Suppressor macrophage treated with lipopolysaccharide for 4 hours (primary cell): ENCODE measurements at places on chromosomes 3 and 15.

DNA sequence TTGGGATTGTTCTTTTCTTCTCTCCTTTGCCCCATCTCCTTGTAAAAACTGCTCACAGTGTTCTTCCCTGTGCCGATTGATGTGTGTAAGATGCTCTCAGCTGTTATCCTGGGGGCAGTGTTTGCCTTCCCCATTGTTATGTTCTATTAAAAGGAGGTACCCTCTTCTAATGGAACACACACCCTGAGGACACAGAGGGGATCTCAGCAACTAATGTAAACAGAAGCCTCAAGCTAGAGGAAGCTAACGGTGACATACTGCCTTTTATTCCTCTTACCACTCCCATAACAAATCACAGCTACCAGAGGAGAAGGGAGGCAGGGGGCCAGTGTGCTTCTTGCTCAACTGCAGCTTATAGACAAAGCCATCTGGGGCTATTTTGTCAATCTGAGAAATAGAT lies 2.2 kb downstream of the TAGLN3 start:
- DNase-seq, result no peak

DNA sequence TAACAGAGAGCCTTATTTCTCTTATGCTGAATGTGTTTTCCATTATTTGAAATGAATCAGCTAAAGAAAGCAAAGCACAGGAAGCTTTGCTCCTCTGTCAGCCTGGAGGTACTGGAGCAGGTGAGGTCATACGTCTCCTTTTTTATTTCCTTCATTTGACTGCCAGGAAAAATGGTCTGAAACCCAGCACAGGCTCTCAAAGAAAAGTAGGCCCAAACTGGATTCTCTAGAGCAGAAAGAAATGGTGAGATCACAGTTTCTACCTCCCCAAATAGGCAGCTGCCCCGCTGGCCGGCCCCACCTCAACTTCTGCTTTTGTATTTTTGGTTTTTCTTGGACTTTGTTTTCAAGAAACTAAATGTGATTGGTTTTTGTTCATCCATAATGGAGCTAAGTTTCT lies 95.1 kb downstream of the RPL39L start:
- DNase-seq, result peak; percentile 60

DNA sequence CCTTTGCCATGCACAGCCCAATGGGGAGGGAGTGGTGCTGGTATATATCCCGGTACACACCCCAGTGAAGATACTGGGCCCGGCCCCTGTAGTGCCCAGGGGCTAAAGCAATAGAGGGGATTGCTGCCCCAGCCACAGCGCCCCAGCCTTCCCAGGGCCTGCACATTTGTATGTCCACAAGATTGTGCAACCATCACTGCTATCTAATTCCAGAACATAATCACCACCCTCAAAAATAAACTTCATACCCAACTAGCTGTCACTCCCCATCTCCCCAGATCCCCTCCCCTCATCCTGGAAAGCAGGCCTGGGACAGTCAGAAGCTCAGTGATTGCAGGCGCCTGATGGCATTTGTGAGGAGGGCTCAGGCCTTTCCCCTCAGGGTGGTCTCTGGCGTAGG lies 13.5 kb downstream of the GNAI2 start:
- no peak for DNase-seq

DNA sequence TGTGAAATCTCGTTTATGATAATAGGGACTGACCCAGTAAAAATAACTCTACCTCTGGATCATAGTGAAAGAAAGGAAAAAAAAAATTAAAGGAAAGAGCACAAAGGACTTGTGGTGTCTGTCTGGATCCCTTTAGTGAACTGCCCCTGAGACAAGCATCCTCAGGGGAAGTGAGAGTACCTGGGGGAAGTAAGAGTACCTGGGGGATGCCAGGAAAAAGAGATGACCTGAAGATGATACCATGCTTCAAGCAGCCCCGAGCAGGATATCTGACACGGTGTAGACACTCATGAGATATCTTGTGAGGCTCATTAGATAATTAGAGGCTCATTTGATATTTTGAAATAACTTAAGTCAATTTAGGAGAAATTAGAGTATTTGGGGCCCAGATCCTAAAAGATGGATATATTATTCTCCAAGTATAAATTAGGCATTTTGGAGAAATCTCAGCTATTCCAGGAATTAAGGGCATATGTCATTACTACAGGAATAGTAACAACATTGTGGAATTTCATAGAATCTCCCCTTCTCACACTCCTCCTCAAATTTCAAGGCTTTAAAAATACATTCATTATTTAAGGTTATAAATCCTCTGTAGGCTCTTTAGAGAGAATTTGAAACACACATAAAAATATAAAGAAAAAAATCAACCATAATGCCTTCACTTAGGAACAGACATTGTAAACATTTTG lies 36.3 kb upstream of the PSMD6 start:
- no peak for DNase-seq

DNA sequence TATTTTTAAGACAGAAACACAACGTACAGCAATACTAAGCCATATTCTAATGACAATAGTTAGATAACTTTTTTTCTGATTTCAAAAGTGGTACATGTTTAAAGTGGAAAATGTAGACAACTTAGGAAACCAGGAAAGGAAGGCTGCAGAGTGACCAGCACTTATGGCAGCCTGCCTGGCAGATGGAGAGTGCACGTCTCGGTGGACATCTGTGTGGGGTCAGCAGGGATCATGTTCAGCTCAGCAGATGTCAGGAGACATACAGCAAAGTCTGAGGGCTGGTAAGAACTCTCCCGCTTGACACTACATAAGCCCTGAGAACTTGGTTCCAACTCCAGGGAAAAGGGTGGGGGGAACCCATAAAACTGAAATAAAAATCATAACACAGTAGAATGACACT lies 128.6 kb upstream of the ADPGK start:
- no peak for DNase-seq

GRCh38 chr3:5006755-5007202 lies 27.5 kb downstream of the BHLHE40 start:
- peak; percentile 98 for DNase-seq

DNA sequence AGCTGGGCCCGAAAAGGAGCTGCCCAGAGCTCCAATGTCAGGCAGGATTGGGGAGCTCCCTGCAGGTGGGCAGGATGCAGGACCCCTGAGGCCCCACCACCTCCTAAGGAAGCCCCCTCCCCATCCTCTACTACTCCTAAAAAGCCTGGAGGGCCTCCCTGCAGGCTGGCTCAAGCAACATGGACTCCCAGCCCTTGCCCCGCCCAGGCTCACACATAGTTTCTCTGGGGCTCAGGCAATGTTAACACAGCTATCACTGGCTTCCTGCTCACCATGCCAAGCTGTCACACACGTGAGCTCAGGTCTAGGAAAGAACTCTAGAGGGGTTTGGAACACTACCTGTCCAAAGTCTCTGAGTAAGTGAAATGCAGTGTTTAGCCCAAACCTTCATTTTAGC lies 65.4 kb upstream of the ZNF148 start:
- DNase-seq, result no peak

DNA sequence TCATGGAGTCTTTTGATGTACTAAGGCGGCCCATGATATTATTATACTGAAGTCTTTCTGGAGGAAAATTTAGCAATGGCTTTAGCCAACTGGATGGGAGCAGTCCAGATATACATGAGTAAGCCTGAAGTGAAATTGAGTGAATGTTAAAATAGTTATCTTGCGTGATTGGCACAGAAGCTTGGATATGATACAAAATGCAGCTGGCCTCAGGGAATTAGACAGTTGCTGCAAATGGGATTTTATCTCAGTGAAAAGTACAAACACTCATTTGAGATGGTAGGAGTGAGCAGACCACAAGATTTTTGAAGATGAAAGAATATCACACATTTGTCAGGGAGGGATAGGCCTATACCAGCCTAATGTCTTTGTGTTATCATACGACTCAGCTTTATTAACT lies 8.9 kb downstream of the LMOD3 start:
- DNase-seq, result no peak

GRCh38 chr3:63167113-63167512 lies 111.0 kb upstream of the SYNPR start:
- no peak for DNase-seq

DNA sequence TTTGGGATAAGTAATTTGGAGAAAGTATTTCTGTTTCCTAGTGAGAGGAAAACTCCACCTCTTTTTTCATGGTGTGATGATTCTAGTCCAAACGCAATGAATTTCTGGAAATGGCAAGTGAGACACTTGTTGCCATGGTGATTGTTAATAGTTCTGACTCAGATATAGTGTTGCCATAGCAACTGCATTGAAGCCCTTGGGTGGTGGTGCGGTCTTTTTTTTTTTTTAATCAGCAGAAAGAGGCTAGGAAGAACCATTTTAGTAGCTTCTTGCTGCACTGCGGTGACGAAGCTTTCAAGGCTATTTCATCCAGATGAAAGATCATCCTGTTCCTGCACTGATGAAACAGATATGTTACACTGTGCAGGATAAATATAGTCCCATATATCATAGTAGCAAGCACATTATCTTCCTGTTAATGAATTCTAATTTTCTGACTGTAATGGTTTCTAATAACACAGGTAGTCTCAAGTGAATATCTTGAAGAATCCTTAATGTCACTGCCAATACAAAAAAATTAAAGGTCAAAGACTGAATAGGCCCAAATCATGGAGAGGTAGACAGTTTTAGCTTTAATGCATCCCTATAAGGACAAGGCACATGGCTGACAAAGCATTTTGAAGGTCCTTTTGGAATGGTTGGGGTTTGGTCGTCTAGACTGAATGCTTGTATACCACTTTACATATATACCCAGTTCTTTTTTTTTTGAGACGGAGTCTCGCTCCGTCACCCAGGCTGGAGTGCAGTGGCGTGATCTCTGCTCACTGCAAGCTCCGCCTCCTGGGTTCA lies 125.1 kb upstream of the ZBTB20 start:
- DNase-seq, result no peak

DNA sequence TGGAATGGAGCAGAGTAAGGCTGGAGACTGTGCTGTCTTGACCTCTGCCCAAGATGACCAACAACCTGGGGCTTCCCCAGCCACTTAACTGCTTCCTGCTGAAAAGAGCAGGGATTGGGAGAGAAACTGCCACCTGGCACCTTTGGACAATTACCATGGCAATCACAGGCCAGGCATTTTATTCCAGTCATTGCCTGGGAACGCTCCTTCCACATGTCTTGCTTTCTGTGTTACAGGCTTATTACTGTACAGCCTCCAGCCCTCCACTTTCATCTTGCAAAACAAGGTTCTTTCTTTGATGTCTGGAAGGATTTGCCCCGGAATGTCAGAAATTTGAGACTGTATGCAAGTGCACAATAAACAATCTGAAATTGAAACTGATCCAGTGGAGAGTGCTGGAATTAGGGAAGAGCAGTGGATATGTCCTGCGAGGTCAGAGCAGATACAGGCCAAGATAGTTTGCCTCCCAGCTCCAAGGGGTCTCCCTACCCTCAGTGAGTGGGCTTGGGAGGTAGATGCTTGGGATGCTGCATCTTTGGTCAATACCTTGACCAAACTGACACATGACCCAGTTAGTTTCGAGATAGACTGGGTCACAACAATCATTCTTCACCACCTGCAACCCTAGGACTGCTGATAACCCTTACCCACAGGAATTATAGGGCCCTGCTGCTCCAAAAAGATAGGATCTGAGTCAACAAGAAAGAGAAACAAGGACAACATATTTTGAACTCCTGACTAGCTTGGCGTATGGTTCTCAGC lies 2.7 kb downstream of the PPP1R14D start:
- DNase-seq, result no peak

DNA sequence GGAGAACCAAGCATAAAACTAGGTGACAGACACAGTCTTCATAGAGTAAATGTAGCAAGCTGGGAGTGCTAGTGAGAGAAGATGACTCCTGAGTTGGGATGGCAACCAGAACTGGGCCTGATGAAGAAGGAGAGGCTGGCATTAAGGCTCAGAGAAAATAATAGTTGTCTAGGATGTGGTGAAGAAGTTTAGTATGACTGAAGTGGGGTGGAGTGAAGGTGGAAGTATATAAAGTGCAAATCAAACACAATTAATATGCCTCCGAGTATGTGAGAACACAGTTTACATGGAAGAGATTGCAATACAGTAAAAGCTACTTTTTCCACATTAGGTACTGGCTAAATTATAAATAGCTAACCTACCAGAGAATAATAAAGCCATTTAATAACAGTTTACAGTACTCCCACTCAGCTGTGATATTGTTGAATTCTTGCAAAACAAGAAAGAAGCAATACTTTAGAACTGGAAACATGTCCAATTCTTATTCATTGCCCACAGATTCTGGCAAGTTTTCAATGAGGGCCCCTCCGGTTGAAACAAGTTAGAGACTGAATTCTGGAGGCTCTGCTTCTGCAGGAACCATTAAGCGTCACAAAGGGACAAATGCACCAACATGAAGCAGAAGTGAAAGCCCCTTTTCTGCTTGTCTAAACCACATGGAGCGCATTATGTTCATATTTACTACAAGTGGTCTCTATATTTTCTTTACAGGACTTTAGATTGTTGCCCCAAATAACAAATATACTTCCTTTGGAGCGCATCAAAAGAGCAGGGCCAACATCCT lies 243.7 kb downstream of the SLC9A9 start:
- DNase-seq, result peak; percentile 10
